ENCODE measurements at places on chromosomes 16 and 17.

GRCh38 chr17:50297407-50297865 lies 23.2 kb downstream of the TMEM92 start:
- peak; percentile 24 for DNase-seq

- no peak for DNase-seq
Observed at GRCh38 chr16:65201511-65201910, 79.6 kb upstream of the CDH11 start.

DNA sequence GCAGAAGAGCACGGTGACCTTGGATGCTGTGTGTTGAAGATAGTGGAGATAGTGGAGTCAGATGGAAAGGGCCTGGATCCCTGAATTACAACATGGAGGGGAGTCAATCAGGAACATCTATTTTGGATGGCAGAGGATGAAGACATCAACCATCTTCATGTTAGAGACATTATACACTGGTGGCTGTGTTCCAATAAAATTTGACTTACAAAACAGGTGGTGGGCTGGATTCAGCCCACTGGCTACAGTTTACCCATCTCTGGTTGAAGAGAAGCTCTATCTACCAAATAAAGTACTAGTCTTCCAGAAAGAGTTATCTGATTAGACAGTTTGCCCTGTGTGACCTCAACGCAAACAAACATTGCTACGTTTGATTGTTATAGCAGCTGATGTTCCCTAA lies 247.2 kb downstream of the XYLT1 start:
- peak; percentile 2 for DNase-seq

- no peak for DNase-seq
Observed at GRCh38 chr17:73292031-73292531, 19.7 kb downstream of the CDC42EP4 start.

DNA sequence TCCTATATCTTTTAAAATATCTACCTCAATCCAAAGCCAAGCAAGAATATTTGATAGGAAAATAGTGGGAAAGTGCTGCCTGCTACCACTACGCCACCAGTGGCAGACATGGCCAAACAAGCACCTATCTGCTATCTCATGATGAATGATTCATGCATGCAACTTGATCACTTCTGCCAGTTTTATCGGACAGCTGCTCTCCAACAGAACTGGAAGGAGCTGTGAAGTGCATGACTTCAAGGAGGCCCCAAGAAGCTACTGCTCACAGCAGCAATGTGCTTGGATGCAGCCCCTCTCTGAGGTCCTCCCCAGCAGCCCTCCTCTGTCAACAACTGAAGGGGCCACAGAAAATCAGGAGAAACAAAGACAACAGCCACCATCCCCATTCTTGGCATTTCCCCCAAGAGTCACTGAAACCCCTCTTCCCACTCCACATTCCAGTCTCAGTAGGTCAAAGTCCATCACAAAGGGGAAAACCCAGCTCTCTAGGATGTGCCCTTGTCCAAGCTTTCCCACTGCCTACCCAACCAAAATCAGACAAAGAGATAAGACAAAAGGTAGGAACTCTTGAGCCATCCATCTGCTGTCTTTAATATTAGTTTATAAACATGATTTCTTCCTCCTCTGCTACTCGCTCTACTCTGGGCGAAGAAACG lies 215.3 kb downstream of the C16orf78 start:
- no peak for DNase-seq

GRCh38 chr17:20009302-20010098 lies at the start of gene SPECC1:
Gene SPECC1, plus strand, starts transcription at chr17:20009359. Its CDS starts 87,293 bp downstream, at chr17:20096652.
- peak; percentile 63 for DNase-seq

GRCh38 chr16:78762222-78762621 lies 662.8 kb downstream of the WWOX start:
- no peak for DNase-seq

DNA sequence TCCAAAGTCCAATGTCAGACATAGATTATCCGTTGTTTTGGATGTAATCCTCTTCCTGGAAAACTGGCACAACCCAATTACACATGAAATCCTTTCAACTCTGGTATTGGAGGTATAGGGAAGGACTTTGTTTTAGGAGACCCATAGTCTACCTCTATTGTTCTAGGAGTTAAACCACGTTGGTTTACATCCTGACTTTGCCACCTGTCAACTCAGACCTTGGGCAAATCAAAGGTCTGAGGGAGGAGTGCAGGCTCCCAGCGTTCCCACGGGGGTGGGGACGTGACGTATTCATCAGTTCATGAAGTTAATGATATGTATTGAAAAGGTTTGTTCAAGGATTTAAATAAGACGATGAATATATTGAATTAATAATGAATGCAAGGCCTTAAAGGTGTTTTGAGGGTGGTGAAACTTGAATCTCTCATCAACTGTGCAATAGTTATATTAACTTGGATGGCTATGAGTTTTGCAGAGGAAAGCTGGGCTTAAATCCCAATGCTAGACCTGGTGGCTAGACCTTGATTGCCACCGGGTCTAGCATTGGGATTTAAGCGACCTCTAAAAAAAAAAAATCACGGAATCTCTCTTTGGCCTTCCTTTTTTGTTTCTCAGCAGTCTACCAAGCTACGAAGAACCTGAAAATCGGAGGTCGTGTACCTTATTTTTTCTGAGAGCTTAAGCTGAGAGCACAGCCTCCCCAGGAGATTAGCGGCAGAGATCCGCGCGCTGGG lies 744 bp upstream of the NF1 start:
- DNase-seq: no peak

DNA sequence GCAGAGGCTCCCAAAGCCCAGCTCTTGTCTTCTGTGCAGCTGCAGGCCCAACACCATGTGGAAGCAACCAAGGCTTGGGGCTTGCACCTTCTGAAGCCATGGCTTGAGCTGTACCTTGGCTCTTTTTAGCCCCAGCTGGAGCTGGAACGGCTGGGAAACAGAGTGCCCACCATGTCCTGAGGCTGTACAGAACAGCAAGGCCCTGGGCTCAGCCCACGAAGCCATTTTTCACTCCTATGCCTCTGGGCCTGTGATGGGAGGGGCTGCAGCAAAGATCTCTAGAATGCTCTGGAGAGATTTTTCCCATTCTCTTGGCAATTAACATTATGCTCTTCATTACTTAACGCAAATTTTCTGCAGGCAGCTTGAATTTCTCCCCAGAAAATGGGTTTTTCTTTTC lies 68.1 kb downstream of the CDRT15 start:
- no peak for DNase-seq

DNA sequence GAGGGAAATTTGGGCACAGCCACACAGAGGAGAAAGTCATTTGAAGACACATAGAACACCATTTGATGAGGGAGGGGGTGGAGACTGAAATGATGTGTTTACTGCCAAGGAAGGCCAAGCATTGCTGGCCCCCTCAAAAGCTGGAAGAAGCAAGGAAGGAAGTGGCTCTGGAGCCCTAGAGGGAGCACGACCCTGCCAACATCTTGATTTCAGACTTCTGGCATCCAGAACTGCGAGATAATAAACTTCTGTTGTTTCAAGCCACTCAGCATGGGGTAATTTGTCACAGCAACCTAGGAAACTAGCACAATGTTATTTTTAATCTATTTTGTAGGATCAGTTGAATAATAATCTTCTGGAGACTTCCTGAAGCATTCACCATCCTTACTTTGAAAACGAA lies 314.8 kb upstream of the GOT2 start:
- no peak for DNase-seq
